ENCODE measurements at places on chromosomes 1 and 21. TPM values are rescaled to one million over a fixed set of nuclear protein-coding genes. Genes with fewer than 3 reads are reported as not detected.

- peak; percentile 56 for DNase-seq
Measured at GRCh38 chr1:34742667-34743270, 12.1 kb upstream of the GJB5 start.

GRCh38 chr1:98119796-98120195 lies 199.0 kb upstream of the DPYD start:
- DNase-seq: peak; percentile 28

- DNase-seq: no peak
Measured at GRCh38 chr1:8222789-8223188, 95.1 kb upstream of the SLC45A1 start.

DNA sequence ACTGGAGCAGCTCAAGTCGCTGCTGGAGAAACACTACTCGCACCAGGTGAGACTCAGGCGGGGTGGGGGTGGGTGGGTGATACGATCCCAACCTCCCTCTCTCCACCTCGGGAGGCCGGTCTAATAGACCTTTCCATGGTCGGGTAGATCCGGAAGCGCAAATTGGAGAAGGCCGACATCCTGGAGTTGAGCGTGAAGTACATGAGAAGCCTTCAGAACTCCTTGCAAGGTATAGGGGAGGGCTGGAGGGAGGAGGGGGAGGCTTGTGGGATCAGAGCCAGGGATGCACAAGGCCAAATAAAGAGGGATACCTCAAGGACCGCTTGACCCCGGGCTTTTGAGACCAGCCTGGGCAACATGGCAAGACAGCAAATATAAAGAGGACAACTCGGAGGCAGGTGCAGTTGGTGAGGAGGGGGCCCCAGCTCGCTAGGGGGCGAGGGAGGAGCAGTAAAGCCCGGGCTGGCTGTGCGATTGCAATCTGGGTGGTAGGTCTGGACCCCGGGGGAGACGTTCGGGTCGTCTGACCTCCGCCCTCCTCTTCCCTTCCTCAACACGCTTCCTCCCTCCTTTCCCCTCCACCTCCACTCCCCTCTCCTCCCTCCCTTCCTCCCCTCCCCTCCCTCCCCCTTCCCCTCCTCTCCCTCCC lies 546 bp downstream of the HES3 start:
- no peak for DNase-seq

Gene AJAP1
- under 0.01 TPM for total RNA-seq

- peak; percentile 4 for DNase-seq
Measured at GRCh38 chr1:171081763-171082201, 8.9 kb upstream of the FMO3 start.

Gene BRINP2
- total RNA-seq: not detected

Measured in fibroblast of villous mesenchyme (primary cell).